ENCODE measurements at places on chromosomes 11 and 22.

- no peak for DNase-seq
Measured at GRCh38 chr11:110071197-110071596, 22.0 kb upstream of the ZC3H12C start.

DNA sequence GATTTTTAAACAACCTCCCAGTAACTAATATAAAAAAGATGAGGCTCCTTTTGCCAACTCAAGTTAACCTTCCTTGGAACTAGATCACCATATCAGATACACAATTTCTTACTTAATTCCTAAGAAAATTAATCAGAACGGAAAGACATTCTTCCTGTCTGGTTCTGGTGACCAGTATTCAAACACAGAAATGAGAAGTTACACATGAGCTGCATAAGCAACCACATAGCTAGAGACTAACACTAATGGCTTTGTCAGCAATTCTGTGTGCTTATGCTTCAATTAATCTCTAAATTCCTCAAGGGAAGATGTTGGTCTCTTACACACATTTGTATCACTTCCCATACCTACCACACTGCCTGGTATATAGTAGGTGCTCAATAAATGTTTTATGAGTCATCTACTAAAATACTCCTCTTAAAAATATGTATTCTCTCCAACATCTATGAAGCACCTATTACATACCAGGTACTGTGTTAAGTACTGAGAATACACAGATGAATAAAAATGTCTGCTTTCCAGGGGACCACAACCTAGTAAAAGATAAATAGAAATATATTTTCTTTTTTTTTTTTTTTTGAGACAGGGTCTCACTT lies 54.5 kb downstream of the GAB2 start:
- no peak for DNase-seq

- no peak for DNase-seq
Measured at GRCh38 chr11:33110083-33110482, 51.2 kb downstream of the CSTF3 start.

- DNase-seq = no peak
Measured at GRCh38 chr22:31556627-31557203, 60.4 kb downstream of the SFI1 start.

- no peak for DNase-seq
Measured at GRCh38 chr11:62105667-62106191, 18.1 kb upstream of the INCENP start.

DNA sequence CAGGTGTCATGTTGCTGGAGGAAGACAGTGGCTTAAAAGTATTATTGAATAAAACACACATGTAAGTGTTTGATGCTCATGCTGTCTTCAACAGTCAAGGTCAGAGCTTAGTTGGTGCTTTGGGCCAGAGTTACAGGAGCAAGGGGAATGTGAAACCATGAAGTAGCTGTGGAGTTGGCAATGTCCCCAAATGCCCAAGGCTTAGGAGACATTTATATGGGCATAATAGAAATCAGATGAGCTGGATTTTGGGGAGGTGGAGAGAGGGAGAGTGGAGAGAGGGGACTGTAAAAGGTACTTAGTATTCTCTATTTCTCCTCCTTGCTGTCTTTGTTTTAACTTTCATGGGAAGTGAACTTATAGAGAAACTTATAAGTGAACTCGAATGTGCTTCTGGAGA lies 407.8 kb downstream of the ETS1 start:
- no peak for DNase-seq

DNA sequence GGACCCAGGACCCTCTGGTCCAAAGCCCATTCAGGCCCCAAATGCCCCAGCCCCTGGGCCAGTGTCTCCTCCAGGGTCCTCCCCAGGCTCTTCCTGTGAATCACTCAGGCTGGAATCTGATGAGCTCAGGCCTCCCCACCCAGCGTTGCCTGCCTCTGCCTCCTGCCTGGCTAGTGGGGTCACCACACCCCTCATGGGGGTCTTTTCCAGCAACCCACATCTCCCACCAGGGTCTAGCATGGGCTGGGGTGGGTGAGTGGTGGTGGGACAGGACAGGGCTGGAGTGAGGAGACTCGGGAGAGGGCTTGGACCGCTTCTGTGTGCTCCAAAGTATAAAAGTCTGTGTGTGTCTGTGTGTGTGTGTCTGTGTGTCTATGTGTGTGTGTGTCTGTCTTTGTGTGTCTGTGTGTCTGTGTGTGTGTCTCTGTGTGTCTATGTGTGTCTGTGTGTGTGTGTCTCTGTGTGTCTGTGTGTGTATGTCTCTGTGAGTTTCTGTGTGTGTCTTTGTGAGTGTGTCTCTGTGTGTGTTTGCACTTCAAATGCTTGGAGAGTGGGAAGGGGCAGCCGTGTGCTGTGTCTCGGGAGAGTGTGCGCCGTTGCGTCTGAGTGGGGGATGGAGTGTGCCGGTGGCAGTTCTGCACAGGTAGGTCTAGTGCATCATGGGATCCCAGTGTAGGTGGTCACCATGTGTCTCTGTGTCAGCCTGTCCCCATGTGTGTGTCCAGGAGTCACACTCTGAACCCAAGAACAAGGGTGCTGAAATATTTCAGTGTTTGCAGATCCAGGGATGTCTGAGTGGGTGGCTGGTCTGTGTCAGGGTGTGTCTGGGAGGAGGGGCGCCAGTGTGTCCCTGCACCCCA lies 8.8 kb downstream of the RIN1 start:
- DNase-seq = no peak

DNA sequence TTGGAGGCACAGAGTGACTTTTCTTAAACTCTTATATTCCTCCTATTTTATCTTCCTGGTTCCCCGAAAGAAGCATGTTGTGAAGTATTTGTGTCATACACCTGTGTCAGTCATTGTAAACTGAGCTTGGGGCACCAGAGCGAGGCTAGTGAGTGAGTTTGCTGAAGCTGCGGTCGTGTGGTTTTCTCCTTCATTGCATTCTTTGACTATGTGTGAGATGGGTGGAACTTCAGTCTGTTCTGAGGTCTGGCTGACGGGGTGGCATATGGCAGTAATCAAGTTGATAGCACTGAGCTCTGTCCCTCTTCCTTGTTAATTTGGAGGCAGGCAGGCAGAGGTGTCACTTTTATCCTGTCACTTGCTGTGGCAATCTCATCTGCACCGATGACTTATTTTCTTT lies 4.2 kb downstream of the VPS26B start:
- no peak for DNase-seq

Data from stimulated activated CD4-positive, alpha-beta T cell treated with anti-CD3 and anti-CD28 coated beads, Interleukin-12 subunit alpha, Interleukin-12 subunit beta, amount 100 ng/mL, for 4 hours (primary cell).